Large intestine (tissue), 12 donors: ENCODE measurements at places on chromosomes 5 and 9. TPM values are rescaled to one million over a fixed set of nuclear protein-coding genes. Genes with fewer than 3 reads are reported as not detected.

SPATA31A3 gene
- not detected for polyA plus RNA-seq

FAM219A gene
- polyA plus RNA-seq: 8.6 TPM

POMT1 gene
- polyA plus RNA-seq: 32.1 TPM

SLC25A51 gene
- 21.7 TPM for polyA plus RNA-seq

GDF9 gene
- 0.51 TPM for polyA plus RNA-seq

PTPRD gene
- 12.0 TPM for polyA plus RNA-seq

- peak; percentile 67 for DNase-seq
These were observed 5.9 kb upstream of the EGR1 start for GRCh38 chr5:138459311-138459933.

DNA sequence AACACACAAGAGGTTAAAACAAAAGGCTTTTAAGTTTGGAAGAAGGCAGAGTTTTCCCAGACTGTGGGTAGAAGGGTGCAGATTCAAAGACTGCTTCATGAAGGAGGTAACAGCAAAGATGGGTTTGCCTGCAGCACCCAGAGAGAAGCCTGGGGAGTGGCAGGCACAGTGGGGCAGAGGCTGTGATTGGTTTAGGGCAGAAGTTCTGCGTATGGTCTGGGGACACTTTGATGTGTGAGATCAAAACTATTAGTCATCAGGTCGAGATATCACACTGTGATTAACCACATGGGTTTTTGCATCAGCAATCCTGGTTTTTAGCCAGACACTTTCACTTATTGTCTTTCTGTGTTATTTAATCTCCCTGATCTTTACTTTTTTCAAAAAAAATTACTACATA, 188.8 kb upstream of the GLRA1 start:
- DNase-seq: no peak

- no peak for DNase-seq
These were observed 168.1 kb downstream of the EFNA5 start for GRCh38 chr5:107502676-107503060.

DNA sequence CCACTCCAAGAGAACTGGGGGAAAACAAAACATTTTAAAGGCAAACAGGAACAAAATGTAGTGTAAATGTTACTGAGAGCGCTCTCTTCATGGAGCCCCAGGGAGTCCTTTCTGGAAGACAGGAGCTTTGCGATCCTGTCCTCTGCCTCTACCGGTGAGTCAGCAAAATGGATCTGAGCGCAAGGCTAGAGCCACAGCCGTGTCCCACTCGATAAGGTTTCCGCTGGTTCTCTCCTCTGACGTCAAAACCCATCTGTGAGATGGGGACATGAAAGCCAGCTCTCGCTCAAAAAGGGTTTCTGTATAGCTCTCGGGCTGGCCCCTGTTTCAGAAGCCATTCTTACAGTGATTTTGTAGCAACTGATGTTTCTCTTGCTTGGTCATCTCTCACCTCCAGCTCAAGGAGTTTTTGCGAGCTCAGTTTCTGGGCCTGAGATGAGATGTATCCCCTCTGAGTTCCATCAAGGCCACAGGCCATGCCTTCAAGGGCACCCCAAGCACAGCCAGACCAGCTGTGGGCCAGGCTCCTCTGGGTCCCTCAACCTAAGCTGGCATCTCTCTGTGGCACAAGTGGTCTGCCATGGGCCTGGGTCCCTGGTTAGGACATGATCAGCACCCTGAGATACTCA, 101.6 kb downstream of the FSTL4 start:
- DNase-seq: no peak

DNA sequence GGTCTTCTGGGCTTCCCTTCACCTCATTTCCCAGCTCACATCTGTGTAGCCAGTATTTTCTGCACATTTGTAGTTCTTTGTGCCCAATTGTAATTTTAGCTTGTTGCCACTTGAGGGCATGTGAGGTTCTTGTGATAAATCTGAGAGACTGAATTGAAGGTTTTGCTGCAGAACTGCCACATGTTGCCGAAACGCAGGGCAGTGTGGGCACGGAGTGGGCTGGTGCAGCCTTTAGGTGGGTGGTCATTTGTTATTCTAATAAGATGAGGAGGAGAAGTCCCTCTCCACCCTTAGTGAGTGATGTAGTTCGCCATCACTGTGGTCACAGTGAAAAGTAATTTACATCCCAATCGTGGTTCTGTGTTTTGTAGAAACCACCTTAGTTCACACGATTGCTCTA, 21.2 kb downstream of the OTULIN start:
- DNase-seq: no peak

DNA sequence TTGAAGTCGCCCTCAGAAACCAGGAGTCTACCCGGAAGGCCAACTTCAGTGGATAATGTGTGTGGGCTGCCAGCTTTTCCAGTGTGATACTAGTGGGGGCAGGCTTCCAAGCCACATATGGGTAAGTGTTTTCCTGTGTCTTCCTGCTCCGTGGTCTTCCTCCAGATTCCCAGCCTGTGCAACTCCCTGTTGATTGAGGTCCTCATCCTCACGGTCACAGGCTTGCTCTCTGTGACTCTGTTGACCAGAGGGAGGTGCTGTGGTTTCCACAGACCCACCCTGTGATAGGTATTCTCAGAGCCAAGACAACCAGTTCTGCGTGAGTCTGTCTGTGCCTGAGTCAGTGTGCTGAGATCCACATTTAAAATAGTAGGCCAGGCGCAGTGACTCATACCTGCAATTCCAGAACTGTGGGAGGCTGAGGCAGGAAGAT, 388.0 kb upstream of the IRX2 start:
- DNase-seq: no peak

- DNase-seq: peak; percentile 66
These were observed 46.6 kb downstream of the RAB3C start for GRCh38 chr5:58629271-58630159.
